Activated T-helper 1 cell treated with Interleukin-2 at 50 U/mL for 16 hours (primary cell): ENCODE measurements at places on chromosomes 5 and 9.

- DNase-seq: no peak
Observed at GRCh38 chr5:21910731-21911130, 942.4 kb downstream of the CDH12 start.

GRCh38 chr9:99189887-99190596 lies 31.7 kb downstream of the ALG2 start:
- DNase-seq: no peak

GRCh38 chr9:113822315-113822714 lies 53.8 kb upstream of the ZNF618 start:
- no peak for DNase-seq

GRCh38 chr5:82560969-82561368 lies 282.8 kb upstream of the RPS23 start:
- no peak for DNase-seq

- DNase-seq: no peak
Observed at GRCh38 chr9:117616431-117616831, 87.8 kb upstream of the TLR4 start.

GRCh38 chr5:17218353-17219005 lies 1.0 kb downstream of the BASP1 start:
- DNase-seq: no peak

- DNase-seq: no peak
Observed at GRCh38 chr9:8346296-8346695, 546.7 kb upstream of the DMAC1 start.

DNA sequence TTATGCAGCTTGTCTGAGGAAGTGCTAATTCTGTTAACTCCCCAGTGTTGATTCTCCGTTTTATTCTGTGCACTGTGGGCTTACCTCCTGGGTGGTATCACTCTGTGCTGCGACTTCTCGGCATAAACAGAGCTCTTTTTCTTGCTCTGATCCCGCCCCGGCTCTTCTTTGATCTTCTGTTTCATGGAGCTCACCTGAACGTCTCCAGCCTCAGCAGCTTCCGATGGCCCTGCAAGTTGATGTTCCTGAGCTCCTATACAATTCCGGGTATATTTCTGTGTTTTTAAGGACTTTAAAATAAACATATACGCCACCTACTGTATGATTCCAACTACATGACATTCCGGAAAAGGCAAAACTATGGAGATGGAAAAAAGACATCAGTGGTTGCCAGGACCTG lies 110.8 kb downstream of the TENT4A start:
- DNase-seq: no peak

GRCh38 chr9:99050292-99050911 lies 54.5 kb upstream of the TGFBR1 start:
- DNase-seq: no peak

GRCh38 chr5:16863469-16863946 lies 72.6 kb downstream of the MYO10 start:
- DNase-seq: no peak

- DNase-seq: no peak
Observed at GRCh38 chr9:34550681-34551270, 28.0 kb upstream of the ENHO start.
